Activated CD8-positive, alpha-beta memory T cell treated with anti-CD3 and anti-CD28 coated beads, Interleukin-2, amount 10 ng/mL, durations not matched to agents 7 days and 5 days (primary cell): ENCODE measurements at places on chromosomes 7 and 10.
A peak's percentile ranks its signal among the peaks of the same experiment; 100 is the strongest.

- no peak overlapping the region for H3K27ac ChIP-seq
- H3K4me1 ChIP-seq = no peaks in the 10 kb centered on the region
- peaks cover 2% of the 10 kb centered on the region for H3K27me3 ChIP-seq
- DNase-seq = no peak
- H3K36me3 ChIP-seq = no peaks in the 10 kb centered on the region
Observed at GRCh38 chr7:69656890-69657289, 58.6 kb downstream of the AUTS2 start.

DNA sequence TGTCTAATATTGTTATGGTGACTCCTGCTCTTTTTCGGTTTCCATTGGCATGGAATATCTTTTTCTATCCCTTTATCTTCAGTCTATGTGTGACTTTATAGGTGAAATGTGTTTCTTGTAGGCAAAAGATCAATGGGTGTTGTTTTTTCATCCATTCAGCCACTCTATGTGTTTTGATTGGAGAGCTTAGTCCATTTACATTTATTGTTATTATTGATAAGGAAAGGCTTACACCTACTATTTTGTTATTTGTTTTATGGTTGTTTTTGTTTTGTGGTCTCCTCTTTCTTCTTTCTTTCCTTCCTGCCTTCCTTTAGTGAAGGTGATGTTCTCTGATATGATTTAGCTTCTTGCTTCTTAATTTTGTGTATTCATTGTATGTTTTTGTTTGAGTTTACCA, 414.3 kb downstream of the ADRA2A start:
- no peaks in the 10 kb centered on the region for H3K4me1 ChIP-seq
- H3K36me3 ChIP-seq = no peaks in the 10 kb centered on the region
- DNase-seq = no peak
- no peak overlapping the region for H3K4me3 ChIP-seq
- no peak overlapping the region for H3K27ac ChIP-seq
- H3K27me3 ChIP-seq = no peaks in the 10 kb centered on the region

GRCh38 chr10:131586958-131587357, 275.4 kb upstream of the TCERG1L start:
- H3K36me3 ChIP-seq = no peaks in the 10 kb centered on the region
- no peak overlapping the region for H3K27ac ChIP-seq
- H3K4me1 ChIP-seq = no peaks in the 10 kb centered on the region
- no peak for DNase-seq

DNA sequence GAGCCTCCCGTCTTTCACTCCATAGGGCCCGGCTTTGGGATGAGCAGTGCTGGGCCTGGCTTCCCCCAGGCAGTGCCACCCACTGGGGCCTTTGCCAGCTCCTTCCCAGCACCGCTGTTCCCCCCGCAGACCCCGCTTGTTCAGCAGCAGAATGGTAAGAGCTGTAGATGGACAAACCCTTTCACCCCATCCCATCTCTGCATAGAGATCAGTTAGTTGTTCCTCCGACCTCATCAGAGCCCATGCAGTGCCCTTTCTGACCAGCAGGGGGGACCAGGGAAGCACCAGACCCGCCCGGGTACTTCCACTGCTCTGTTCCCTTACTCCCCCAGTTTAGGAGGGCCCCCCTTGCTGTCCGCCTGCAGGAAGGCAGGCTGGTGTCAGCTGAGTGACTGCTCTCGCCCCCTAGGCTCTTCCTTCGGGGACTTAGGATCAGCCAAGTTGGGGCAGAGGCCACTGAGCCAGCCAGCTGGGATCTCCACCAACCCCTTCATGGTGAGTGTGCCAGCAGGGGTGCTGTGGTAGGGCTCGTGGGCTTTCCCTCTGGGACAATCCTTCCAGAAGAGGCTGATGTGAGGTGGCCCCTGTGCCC, 9.8 kb downstream of the SAP25 start:
- DNase-seq = peak; percentile 87
- H3K4me1 ChIP-seq = peaks cover 31% of the 10 kb centered on the region
- peak overlapping the region; percentile 44 for H3K27ac ChIP-seq
- H3K36me3 ChIP-seq = peaks cover 16% of the 10 kb centered on the region
- no peak overlapping the region for H3K4me3 ChIP-seq

DNA sequence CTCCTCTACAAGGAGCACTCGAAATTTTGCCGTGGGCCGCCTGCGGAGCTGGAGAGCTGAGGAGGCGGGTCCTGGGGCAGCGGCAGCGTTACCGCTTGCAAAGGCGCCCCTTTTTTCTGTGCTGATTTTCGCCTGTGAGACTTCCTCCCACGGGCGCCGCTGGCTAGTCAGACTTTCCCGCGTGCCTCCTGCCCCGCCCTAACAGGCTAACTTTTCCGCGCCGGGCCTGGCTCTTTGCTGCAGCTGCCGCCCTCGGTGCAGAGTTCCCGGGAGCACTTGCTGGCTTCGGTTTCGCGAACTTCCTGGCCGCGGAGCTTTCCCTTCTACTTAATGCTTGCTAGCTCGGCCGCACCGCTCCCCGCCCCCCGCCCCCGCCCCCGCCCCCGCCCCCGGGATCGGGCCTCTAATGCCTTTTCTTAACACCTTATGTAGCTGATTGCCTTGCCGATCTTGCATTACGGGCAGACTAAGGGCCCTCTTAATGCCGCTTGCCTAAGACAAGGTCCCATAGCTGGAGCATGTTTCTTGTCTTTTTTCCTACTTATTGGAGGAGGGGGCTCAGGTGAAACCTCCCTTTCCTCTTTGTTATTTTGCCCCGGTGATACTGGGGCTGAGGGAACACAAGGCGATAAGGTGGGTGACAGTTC, 37.9 kb upstream of the RASGEF1A start:
- H3K27ac ChIP-seq = peak overlapping the region; percentile 39
- peaks cover 43% of the 10 kb centered on the region for H3K4me1 ChIP-seq
- peaks cover 16% of the 10 kb centered on the region for H3K27me3 ChIP-seq
- H3K4me3 ChIP-seq = peak overlapping the region; percentile 60

DNA sequence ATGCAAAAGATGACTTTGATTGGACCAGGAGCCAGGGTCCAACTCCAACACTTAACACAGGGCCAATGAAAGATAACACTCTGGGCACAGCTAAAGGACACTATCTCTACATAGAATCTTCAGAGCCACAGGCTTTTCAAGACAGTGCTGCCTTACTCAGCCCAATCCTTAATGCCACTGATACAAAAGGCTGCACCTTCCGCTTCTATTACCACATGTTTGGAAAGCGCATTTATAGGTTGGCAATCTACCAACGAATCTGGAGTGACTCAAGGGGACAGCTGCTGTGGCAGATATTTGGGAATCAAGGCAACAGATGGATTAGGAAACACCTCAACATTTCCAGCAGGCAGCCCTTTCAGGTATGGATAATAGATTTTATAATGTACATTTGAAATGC, 160.7 kb downstream of the MALRD1 start:
- no peaks in the 10 kb centered on the region for H3K27me3 ChIP-seq
- no peaks in the 10 kb centered on the region for H3K36me3 ChIP-seq
- no peak overlapping the region for H3K4me3 ChIP-seq
- no peak for DNase-seq
- H3K27ac ChIP-seq = no peak overlapping the region

DNA sequence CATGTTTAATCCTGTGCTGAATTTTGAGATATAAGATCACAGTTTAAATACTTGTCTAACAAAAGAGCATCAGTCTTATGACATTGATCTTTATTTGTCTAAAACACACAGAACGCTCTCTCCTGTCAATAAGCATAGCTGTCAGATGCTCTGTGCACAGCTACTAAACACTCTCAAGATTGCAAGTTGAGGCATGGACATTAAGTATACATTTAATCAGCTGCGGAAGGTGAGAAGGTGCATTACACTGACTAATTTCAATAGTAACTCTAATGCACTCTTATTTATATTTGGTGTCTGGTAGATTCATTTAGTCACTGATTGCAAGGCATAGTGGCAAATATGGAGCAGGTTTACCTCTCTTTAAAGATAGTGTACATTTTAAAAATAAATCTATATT, 580.3 kb upstream of the NRP1 start:
- DNase-seq = no peak
- H3K4me1 ChIP-seq = no peaks in the 10 kb centered on the region
- no peaks in the 10 kb centered on the region for H3K36me3 ChIP-seq
- H3K27me3 ChIP-seq = no peaks in the 10 kb centered on the region
- no peak overlapping the region for H3K4me3 ChIP-seq
- no peak overlapping the region for H3K27ac ChIP-seq

- no peak for DNase-seq
- H3K27me3 ChIP-seq = peaks cover 2% of the 10 kb centered on the region
- peak overlapping the region; percentile 80 for H3K4me3 ChIP-seq
Observed at GRCh38 chr10:124742413-124743190, 1.6 kb downstream of the FAM53B start.

DNA sequence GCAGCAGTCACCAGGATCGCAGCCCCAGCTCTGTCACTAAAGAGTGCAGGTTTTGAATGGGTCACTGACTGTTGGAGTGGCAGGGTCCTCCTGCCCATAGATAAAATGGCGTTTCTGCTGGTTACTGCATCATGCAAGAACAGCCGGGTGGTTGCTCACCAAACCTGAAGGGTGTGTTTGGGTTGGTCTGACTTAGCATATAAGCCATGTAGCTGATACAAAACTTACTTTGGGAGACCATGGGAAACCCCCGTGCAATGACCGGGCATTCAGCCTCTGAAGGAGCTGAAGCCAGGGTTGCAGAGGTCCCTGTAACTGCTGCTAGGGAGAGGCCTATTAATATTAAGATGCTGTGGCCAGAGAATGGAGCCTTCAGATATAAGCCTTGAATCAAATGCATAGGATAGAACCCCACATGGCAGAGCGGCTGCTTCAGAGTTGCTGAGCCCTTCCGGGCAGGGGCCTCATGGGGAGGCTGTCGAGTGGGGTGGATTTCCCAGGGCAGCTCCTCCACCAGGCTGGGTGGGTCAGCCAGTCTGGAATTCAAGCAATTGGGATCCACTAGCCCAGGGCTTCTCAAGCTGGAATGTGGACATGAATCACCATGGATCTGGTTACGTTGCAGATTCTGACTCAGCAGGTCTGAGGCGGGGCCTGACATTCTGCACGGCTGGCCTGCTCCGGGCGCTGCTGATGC, 70.9 kb upstream of the CTBP2 start:
- no peak overlapping the region for H3K4me3 ChIP-seq
- H3K27ac ChIP-seq = no peak overlapping the region
- no peak for DNase-seq
- no peaks in the 10 kb centered on the region for H3K4me1 ChIP-seq
- no peaks in the 10 kb centered on the region for H3K27me3 ChIP-seq

GRCh38 chr7:23467806-23468525, 2.3 kb downstream of the IGF2BP3 start:
- H3K4me1 ChIP-seq = peaks cover 34% of the 10 kb centered on the region
- H3K4me3 ChIP-seq = peak overlapping the region; percentile 52
- no peaks in the 10 kb centered on the region for H3K36me3 ChIP-seq
- H3K27ac ChIP-seq = peak overlapping the region; percentile 43
- no peak for DNase-seq
- peaks cover 79% of the 10 kb centered on the region for H3K27me3 ChIP-seq
